ENCODE measurements at places on chromosomes 2 and 18.

DNA sequence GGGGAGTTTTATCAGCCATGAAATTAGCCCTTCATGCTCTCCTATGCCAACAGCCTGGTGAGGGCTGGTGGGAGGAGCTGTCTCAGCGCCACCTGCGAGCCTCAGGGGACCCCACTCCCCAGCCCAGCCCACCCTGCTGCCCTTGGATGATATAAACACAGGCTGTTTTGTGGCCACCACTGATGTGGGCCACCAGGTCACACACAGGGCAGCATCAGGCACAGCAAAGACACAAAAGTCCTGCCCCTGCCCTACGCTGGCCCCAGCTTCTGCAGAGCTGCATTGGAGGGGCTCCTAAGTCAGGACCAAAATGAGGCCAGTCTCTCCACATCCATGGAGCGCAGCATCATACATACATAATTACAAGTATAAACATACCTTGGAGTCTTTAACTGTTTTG is 110.6 kb upstream of the TEX51 start:
- no peak overlapping the region for H3K27ac ChIP-seq
- H3K27me3 ChIP-seq: peaks cover 31% of the 10 kb centered on the region
- H3K4me1 ChIP-seq: no peaks in the 10 kb centered on the region
- H3K4me3 ChIP-seq: no peak overlapping the region
- no peak for DNase-seq
- no peaks in the 10 kb centered on the region for H3K36me3 ChIP-seq

- no peak overlapping the region for H3K27ac ChIP-seq
- no peaks in the 10 kb centered on the region for H3K36me3 ChIP-seq
- DNase-seq: no peak
- H3K4me1 ChIP-seq: no peaks in the 10 kb centered on the region
These were observed 1.9 kb upstream of the SYT4 start for GRCh38 chr18:43279015-43279744.

DNA sequence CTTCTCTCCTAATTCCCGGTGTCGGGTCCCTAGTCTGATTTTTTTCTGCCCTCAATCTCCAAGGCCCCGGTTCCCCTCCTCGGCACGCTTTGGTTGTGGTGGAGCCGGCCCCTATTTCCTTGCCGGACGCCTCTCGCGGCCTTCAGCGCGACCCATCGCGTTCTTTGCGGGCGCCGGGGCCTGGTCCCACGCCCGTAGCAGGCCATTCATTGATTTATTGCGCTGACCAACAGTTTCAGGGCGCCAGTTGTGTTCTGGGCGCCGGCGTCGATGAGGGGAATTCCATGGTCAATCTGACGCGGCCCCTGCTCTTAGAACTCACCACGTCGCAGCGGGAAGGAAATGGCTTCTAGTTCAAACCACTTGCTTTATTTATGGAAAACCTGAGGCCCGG is 396 bp downstream of the CNOT9 start:
- peak overlapping the region; percentile 98 for H3K4me3 ChIP-seq
- peaks cover 53% of the 10 kb centered on the region for H3K4me1 ChIP-seq
- H3K36me3 ChIP-seq: peaks cover 41% of the 10 kb centered on the region
- peak overlapping the region; percentile 90 for H3K27ac ChIP-seq

- no peaks in the 10 kb centered on the region for H3K4me1 ChIP-seq
- DNase-seq: no peak
- no peaks in the 10 kb centered on the region for H3K36me3 ChIP-seq
- no peak overlapping the region for H3K4me3 ChIP-seq
- no peaks in the 10 kb centered on the region for H3K27me3 ChIP-seq
These were observed 395.3 kb downstream of the NUP35 start for GRCh38 chr2:183519371-183520056.

DNA sequence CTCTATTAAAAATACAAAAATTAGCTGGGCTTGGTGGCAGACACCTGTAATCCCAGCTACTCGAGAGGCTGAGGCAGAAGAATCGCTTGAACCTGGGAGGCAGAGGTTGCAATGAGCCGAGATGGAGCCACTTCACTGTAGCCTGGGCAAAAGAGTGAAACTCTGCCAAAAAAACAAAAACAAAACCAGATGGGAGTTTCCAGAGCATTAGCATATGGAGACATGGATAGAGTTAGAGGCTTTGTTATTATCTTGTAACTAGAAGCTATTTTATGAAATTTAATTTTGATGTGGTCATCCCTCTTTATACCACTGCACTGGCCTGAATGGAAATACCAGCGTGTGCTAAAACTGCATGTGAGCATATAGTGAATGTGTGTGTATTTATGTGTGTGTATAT is 58.9 kb downstream of the TRAPPC8 start:
- no peaks in the 10 kb centered on the region for H3K27me3 ChIP-seq
- peaks cover 44% of the 10 kb centered on the region for H3K36me3 ChIP-seq
- peaks cover 30% of the 10 kb centered on the region for H3K4me1 ChIP-seq
- no peak overlapping the region for H3K4me3 ChIP-seq
- no peak for DNase-seq

DNA sequence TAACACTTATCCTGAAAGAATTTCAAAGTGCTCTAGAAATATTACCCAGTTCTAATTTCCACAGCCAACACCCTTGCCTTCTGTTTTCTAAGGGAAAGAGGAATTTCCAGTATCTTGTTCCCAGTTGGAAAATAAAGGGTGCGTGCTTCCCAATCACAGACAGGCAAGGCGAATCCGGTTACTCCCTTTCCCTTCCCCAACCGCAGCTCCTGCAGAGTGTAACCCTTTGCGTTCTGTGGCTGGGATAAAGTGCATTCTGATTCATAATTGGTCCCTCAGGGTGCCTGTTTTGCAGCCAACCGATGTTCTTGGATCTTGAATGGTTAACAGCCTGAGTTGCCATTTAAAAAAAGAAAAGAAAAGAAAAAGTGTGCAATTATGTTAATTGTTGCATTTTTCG is 40.6 kb upstream of the PGAP1 start:
- H3K36me3 ChIP-seq: peaks cover 2% of the 10 kb centered on the region
- H3K27ac ChIP-seq: no peak overlapping the region
- H3K4me1 ChIP-seq: peaks cover 8% of the 10 kb centered on the region
- H3K27me3 ChIP-seq: no peaks in the 10 kb centered on the region
- DNase-seq: no peak
- no peak overlapping the region for H3K4me3 ChIP-seq

GRCh38 chr2:20414806-20415205 is 32.1 kb upstream of the RHOB start:
- DNase-seq: no peak
- H3K27me3 ChIP-seq: peaks cover 48% of the 10 kb centered on the region
- peaks cover 6% of the 10 kb centered on the region for H3K4me1 ChIP-seq
- no peak overlapping the region for H3K27ac ChIP-seq
- H3K4me3 ChIP-seq: no peak overlapping the region
- no peaks in the 10 kb centered on the region for H3K36me3 ChIP-seq

- H3K4me1 ChIP-seq: peaks cover 68% of the 10 kb centered on the region
- DNase-seq: no peak
- H3K27me3 ChIP-seq: no peaks in the 10 kb centered on the region
- no peak overlapping the region for H3K27ac ChIP-seq
- peaks cover 13% of the 10 kb centered on the region for H3K36me3 ChIP-seq
These were observed 124.0 kb downstream of the SMAD7 start for GRCh38 chr18:48826806-48827205.

DNA sequence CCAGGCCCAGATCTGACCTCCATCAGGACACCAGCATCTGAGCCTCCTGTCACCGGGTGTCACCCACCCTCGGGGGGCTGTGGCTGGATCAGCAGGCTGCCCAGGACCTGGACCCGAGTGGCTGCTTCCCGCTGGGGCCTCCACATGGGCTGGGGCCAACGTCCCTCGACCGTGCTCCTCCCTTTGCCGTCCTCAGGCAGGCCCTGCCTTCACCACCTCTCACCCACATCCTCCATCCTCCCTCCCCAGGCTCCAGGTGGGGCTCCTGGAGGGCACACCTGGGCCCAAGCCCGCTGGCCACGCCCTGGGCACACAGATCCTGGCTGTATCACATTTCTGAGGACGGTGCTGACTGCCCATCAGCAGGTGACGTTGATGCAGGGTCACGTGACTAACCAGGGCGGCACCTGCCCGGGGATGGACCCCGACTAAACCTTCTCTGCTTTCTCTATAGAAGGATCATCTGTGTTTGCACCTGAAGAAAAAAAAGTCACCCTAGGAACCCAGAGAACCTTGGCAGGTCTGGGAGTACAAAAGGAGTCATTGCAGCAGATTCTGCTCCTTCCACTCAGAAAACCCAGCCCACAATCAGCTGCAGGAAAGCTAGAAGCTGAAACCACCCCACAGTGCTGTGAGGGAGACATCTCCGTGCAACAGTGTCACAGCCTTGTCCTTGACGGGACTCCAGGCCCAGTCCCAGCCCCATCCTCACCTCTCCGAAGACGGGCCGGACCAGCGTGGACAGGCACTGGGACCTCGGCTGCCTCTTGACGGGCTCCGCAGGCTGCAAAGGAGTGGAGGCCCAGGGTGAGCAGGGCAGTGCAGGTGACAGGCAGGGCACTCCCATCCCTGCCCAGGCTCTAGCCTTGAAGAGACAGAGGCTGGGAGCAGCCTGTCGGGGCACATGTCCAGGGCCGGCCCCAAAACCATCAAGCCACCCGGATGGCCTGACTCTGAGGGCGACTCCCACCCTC is 11.2 kb downstream of the STK25 start:
- H3K27ac ChIP-seq: no peak overlapping the region
- no peak overlapping the region for H3K4me3 ChIP-seq
- peaks cover 6% of the 10 kb centered on the region for H3K36me3 ChIP-seq
- no peaks in the 10 kb centered on the region for H3K27me3 ChIP-seq

- H3K27ac ChIP-seq: no peak overlapping the region
- H3K36me3 ChIP-seq: no peaks in the 10 kb centered on the region
- no peak overlapping the region for H3K4me3 ChIP-seq
- no peaks in the 10 kb centered on the region for H3K27me3 ChIP-seq
These were observed 249.3 kb downstream of the ZNF521 start for GRCh38 chr18:25102662-25103061.

- H3K27me3 ChIP-seq: no peaks in the 10 kb centered on the region
- no peak overlapping the region for H3K4me3 ChIP-seq
- DNase-seq: no peak
- H3K27ac ChIP-seq: no peak overlapping the region
These were observed 70.5 kb upstream of the MYCN start for GRCh38 chr2:15869871-15870270.

DNA sequence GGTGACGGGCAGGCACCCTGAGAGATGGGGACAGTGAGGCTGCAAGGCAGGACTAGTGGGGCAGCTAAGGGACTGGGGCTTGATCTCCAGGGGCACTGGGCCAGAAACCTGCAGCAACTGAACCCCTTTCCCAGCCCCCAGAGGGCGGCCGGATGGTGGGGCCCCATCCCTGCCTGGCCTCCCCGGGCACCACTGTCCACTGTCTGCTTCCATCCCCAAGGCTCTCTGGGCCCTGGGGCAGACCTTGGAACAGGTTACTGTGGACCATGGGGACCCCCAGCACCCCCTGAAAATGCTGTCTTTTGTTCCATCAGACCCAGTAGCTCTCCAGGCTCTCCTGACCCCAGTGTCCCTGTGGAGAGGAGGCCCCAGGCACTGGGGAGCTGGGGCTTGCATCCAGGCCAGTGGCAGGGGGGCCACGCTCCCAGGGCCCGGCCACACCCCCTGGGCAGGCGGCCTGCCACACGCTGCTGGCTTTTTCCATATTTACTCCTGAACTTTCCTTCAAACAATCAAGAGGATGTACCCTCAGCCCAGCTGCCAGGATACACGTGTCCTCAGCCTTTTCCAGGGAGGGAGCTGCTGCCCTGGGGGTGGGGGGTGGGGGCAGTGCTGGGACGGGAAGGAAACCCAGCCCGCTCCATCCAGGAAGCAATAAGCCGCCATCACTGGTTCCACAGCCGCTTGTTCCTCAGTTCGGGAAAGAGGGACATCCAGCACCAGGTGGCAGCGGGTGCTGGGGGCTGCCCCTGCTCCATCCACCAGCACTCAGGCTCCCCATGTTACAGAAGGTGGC is 102.3 kb upstream of the ODC1 start:
- no peak overlapping the region for H3K27ac ChIP-seq
- H3K4me1 ChIP-seq: no peaks in the 10 kb centered on the region
- DNase-seq: no peak
- no peak overlapping the region for H3K4me3 ChIP-seq

- no peak overlapping the region for H3K27ac ChIP-seq
- no peaks in the 10 kb centered on the region for H3K4me1 ChIP-seq
- peaks cover 2% of the 10 kb centered on the region for H3K36me3 ChIP-seq
- H3K4me3 ChIP-seq: no peak overlapping the region
- H3K27me3 ChIP-seq: peaks cover 38% of the 10 kb centered on the region
These were observed 334.0 kb downstream of the TRIB2 start for GRCh38 chr2:13050764-13051163.

Measured in central memory CD8-positive, alpha-beta T cell (primary cell).